ENCODE measurements at places on chromosomes 1 and 21. TPM values are rescaled to one million over a fixed set of nuclear protein-coding genes. Genes with fewer than 3 reads are reported as not detected.

GRCh38 chr1:208837242-208837641, 593.1 kb upstream of the PLXNA2 start:
- no peaks in the 10 kb centered on the region for H3K36me3 ChIP-seq
- no peak overlapping the region for H3K27ac ChIP-seq
- DNase-seq: no peak
- no peak overlapping the region for H3K4me3 ChIP-seq

- H3K27ac ChIP-seq: no peak overlapping the region
- no peak overlapping the region for H3K4me3 ChIP-seq
- H3K4me1 ChIP-seq: no peaks in the 10 kb centered on the region
- no peaks in the 10 kb centered on the region for H3K36me3 ChIP-seq
Observed at GRCh38 chr1:232280910-232281309, 349.0 kb downstream of the SIPA1L2 start.

DNA sequence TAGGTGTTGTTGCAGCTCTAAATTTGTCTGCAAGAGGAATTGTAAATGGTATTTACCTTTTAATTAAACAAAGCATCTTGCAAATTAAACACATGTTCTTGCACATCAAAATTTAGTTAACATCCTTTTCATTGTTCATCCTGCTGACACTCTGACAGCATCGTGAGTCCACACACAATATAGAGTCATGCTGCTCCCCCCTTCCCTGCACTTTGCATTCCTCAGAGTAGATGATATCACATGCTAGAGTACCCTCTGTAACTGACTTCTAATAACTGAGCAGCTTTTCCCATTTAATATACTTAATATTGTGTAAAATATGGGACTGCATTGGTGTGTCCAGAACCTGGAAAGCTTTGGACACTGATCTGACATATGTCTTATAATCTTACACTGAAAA, 138.8 kb upstream of the DPYD start:
- peaks cover under 1% of the 10 kb centered on the region for H3K4me1 ChIP-seq
- H3K4me3 ChIP-seq: no peak overlapping the region
- H3K36me3 ChIP-seq: no peaks in the 10 kb centered on the region
- peaks cover 45% of the 10 kb centered on the region for H3K27me3 ChIP-seq
- H3K27ac ChIP-seq: no peak overlapping the region
- DNase-seq: no peak

GRCh38 chr21:28485301-28486022, 507.2 kb downstream of the LTN1 start:
- no peaks in the 10 kb centered on the region for H3K4me1 ChIP-seq
- H3K36me3 ChIP-seq: no peaks in the 10 kb centered on the region
- H3K4me3 ChIP-seq: no peak overlapping the region
- H3K27ac ChIP-seq: no peak overlapping the region
- DNase-seq: no peak
- H3K27me3 ChIP-seq: no peaks in the 10 kb centered on the region

GRCh38 chr1:194478731-194479130, 1292.3 kb upstream of the B3GALT2 start:
- DNase-seq: no peak
- no peak overlapping the region for H3K4me3 ChIP-seq
- no peaks in the 10 kb centered on the region for H3K27me3 ChIP-seq
- H3K4me1 ChIP-seq: no peaks in the 10 kb centered on the region
- no peaks in the 10 kb centered on the region for H3K36me3 ChIP-seq

GRCh38 chr1:228976316-228976715, 241.0 kb downstream of the RHOU start:
- no peak overlapping the region for H3K27ac ChIP-seq
- no peaks in the 10 kb centered on the region for H3K36me3 ChIP-seq
- no peaks in the 10 kb centered on the region for H3K27me3 ChIP-seq

GRCh38 chr1:165580931-165581871, 37.4 kb downstream of the LRRC52 start:
- peaks cover 36% of the 10 kb centered on the region for H3K27me3 ChIP-seq
- H3K27ac ChIP-seq: no peak overlapping the region
- H3K4me3 ChIP-seq: no peak overlapping the region
- H3K4me1 ChIP-seq: no peaks in the 10 kb centered on the region
- no peak for DNase-seq
- no peaks in the 10 kb centered on the region for H3K36me3 ChIP-seq

DNA sequence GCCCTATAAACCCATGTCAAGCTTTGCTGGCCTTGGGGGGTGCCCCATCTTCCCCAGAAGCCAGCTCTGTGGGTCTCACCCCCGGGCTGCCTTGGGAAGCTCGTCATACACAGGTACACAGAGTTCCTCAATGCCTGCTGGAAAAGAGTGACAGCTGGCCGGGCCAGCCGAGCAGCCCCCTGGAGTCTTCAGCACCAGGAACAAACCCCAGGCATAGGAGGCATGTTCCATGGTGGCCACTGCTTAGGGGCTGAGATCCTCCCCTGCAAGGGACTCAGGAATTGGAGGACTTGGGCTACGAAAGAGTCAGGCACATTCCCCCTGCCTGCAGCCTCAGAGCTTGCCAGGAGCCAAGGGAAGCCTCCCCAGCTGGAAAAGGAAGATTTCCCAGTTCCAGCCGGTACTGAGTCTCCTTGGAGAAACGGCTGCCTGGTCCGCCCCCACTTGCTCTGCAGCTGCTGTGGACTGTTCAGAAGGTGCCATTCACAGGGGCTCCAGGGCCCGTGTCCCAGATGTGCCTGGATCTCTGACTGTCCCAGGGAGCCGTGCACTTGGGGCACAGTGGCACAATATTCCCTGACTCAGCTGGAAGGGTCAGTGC, 89.5 kb downstream of the STUM start:
- no peaks in the 10 kb centered on the region for H3K27me3 ChIP-seq
- no peak overlapping the region for H3K4me3 ChIP-seq
- no peak overlapping the region for H3K27ac ChIP-seq
- H3K36me3 ChIP-seq: peaks cover 59% of the 10 kb centered on the region

GRCh38 chr1:232655028-232655745, 25.3 kb upstream of the SIPA1L2 start:
- no peak for DNase-seq
- peaks cover 27% of the 10 kb centered on the region for H3K27me3 ChIP-seq
- no peak overlapping the region for H3K4me3 ChIP-seq
- H3K4me1 ChIP-seq: peaks cover 2% of the 10 kb centered on the region
- H3K27ac ChIP-seq: no peak overlapping the region

- no peak overlapping the region for H3K4me3 ChIP-seq
- no peaks in the 10 kb centered on the region for H3K4me1 ChIP-seq
- H3K27ac ChIP-seq: no peak overlapping the region
- no peaks in the 10 kb centered on the region for H3K36me3 ChIP-seq
Observed at GRCh38 chr1:171081763-171082201, 8.9 kb upstream of the FMO3 start.

DNA sequence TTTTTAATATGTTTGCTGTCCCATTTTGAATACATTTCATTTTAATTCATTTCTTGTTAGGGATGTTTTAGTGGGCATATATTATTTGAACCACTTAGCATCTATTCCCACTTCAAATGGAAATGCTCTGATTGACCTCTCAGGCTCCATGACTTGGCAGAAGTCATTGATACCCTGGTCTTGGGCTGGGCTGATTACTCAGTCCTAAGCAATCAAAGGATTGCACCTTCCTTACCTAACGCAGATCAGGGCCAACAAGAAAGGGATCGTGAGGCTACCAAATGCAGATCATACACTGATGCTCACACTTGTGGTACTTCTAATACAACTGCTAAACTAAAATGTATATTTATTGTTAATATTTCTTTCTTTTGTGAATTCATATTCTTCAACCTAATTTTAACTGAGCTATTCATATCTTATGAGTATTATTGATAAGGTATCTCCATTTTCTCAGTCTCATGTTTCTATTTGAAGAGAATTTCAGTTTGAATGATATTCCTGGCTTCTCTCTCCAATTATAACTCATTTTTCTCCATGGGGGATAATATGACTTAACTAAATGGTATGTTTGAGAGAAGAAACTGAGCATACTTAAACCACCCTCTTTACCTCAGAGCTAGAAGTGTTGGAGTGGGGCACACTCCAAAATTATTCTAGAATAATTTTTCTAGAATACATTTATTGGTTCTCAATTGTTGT, 615.5 kb upstream of the ADAMTS5 start:
- no peaks in the 10 kb centered on the region for H3K36me3 ChIP-seq
- no peaks in the 10 kb centered on the region for H3K27me3 ChIP-seq
- H3K4me3 ChIP-seq: no peak overlapping the region
- no peak for DNase-seq

DNA sequence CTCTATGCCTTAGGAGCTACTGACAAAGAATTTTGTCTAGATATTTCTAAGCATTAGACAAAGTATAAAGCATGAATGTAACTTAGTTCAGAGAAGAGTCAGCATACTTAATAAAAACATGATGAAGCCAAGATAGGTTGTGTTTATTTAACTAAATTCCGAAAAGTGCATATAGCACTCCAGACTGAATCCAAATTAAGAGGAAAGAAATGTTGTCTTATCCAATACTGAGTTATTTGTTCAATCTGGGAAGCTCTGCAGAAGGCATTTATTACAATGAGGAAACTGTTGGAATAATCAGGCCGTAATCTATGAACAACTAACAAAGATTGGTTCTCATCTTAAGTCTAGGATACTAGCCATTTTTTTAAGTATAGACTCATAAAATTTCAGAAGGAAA, 100.2 kb downstream of the TNFSF18 start:
- no peak overlapping the region for H3K4me3 ChIP-seq
- no peak overlapping the region for H3K27ac ChIP-seq
- peaks cover 25% of the 10 kb centered on the region for H3K27me3 ChIP-seq

DNA sequence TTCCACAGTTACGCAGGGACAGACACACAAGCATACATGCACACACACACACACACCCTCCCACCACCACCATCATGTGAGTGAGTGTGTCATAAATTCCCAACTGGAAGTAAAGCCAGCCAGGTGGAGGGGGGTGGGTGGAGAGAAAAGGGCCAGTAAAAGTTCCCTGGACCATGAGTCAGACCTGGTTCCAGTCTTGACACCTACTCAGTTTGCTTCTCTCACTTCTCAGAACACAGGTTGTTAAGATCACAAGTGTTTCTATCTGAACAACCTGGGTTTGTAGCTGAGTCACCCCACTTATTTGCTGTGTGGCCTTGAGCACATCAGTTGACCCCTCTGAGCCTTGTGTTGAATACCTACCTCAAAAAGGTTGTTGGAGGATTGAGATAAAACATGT, 9.6 kb downstream of the EPHA10 start:
- no peak overlapping the region for H3K4me3 ChIP-seq
- peaks cover 27% of the 10 kb centered on the region for H3K27me3 ChIP-seq
- no peaks in the 10 kb centered on the region for H3K36me3 ChIP-seq
- DNase-seq: no peak

DNA sequence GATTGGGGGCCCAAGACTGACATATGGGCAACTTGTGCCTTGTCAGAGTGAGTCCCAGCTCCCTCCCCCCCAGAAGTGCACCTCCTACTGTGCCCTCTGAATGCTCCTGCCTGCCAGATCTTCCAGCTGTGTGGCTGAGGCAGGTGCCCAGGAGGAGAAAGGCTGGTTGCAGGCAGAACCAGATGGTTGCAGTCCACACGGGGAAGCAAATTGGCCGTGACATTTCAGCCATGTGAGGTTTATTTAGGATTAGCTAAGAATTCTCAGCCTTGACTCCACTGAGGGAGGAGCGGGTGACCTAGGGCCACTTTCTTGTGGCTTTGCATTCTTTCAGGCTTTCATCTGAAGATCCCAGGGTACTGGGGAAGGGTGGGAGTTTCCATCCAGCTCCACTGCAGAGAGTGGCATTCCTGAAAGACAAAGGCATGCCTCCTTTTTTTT, 33.8 kb downstream of the PEX14 start:
- peak overlapping the region; percentile 42 for H3K27ac ChIP-seq
- peaks cover 65% of the 10 kb centered on the region for H3K4me1 ChIP-seq
- peaks cover 18% of the 10 kb centered on the region for H3K36me3 ChIP-seq
- H3K27me3 ChIP-seq: no peaks in the 10 kb centered on the region
- DNase-seq: no peak

- no peak overlapping the region for H3K27ac ChIP-seq
- no peak for DNase-seq
- no peak overlapping the region for H3K4me3 ChIP-seq
- H3K4me1 ChIP-seq: no peaks in the 10 kb centered on the region
- no peaks in the 10 kb centered on the region for H3K27me3 ChIP-seq
Observed at GRCh38 chr1:75312620-75313019, 178.4 kb downstream of the LHX8 start.

GRCh38 chr1:42150651-42151050, 2.6 kb upstream of the GUCA2B start:
- no peak overlapping the region for H3K4me3 ChIP-seq
- H3K36me3 ChIP-seq: no peaks in the 10 kb centered on the region
- H3K4me1 ChIP-seq: no peaks in the 10 kb centered on the region
- DNase-seq: no peak

DNA sequence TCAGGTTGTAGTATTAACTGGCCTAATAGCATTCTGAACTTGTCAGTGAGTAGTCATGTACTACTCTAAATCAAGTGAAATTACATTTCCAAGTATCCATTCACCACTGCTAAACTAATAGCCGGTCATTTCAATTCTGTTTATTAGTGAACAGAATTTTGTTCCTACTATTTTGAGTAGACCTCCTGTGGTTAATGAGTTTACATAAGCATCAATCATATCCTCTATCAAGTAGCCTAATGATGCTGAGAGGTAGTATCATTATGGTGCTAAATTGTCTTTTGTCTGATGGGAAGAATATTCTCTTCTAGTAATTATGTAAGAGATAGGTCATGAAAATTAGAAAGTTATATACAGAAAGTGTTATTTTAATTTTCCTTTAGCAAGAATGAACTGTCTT, 602.8 kb downstream of the KCNT2 start:
- no peaks in the 10 kb centered on the region for H3K4me1 ChIP-seq
- no peak overlapping the region for H3K4me3 ChIP-seq
- DNase-seq: no peak
- no peak overlapping the region for H3K27ac ChIP-seq
- H3K27me3 ChIP-seq: no peaks in the 10 kb centered on the region

GRCh38 chr1:204530932-204531331, 14.7 kb downstream of the MDM4 start:
- H3K4me3 ChIP-seq: no peak overlapping the region
- peaks cover 9% of the 10 kb centered on the region for H3K4me1 ChIP-seq
- DNase-seq: no peak
- H3K27me3 ChIP-seq: no peaks in the 10 kb centered on the region
- peaks cover 73% of the 10 kb centered on the region for H3K36me3 ChIP-seq
- peak overlapping the region; percentile 21 for H3K27ac ChIP-seq

GRCh38 chr1:207830788-207831187, 78.9 kb downstream of the CD46 start:
- H3K27ac ChIP-seq: peak overlapping the region; percentile 96
- no peaks in the 10 kb centered on the region for H3K27me3 ChIP-seq
- H3K36me3 ChIP-seq: peaks cover 44% of the 10 kb centered on the region
- DNase-seq: no peak

PBX1 gene
- total RNA-seq: not detected

A3GALT2 gene
- total RNA-seq: not detected

SHISA4 gene
- total RNA-seq: 0.41 TPM

AIRE gene
- not detected for total RNA-seq

PGLYRP4 gene
- not detected for total RNA-seq

TNFSF18 gene
- not detected for total RNA-seq

PTPN7 gene
- 398 TPM for total RNA-seq

LDLRAP1 gene
- 6.3 TPM for total RNA-seq

Measured in activated T-helper 2 cell treated with anti-CD3 and anti-CD28 coated beads, Interferon-gamma antibody, Interleukin-2, Interleukin-4, amounts not matched to agents 10 μg/mL and 5 μg/mL and 100 μg/mL, durations not matched to agents 14 hours and 24 hours and 36 hours (primary cell).